Motor neuron (in vitro differentiated cells): ENCODE measurements at places on chromosomes 6 and 20. TPM values are rescaled to one million over a fixed set of nuclear protein-coding genes. Genes with fewer than 3 reads are reported as not detected.

KHDC1L gene
- not detected in 2 replicates for total RNA-seq

RAD21L1 gene
- total RNA-seq = not detected in 2 replicates

HECA gene
- total RNA-seq = 10.9 and 13.5 TPM in 2 replicates

RBPJL gene
- 0.19 TPM in 1 of 2 replicates, not detected in the other for total RNA-seq

RPS6KA2 gene
- 18.9 and 32.6 TPM in 2 replicates for total RNA-seq

E2F1 gene
- 12.1 and 12.8 TPM in 2 replicates for total RNA-seq

MLIP gene
- total RNA-seq = 0.19 and 0.66 TPM in 2 replicates

FOXC1 gene
- 1.7 TPM in 2 replicates for total RNA-seq

TRIM10 gene
- total RNA-seq = 1.2 and 1.6 TPM in 2 replicates

TRIM31 gene
- 0.92 and 1.2 TPM in 2 replicates for total RNA-seq

GSTA3 gene
- total RNA-seq = not detected in 2 replicates

SLPI gene
- not detected in 2 replicates for total RNA-seq

GINS1 gene
- total RNA-seq = 0.71 and 0.92 TPM in 2 replicates

ESR1 gene
- total RNA-seq = 0.24 and 0.49 TPM in 2 replicates

C6orf15 gene
- not detected in 2 replicates for total RNA-seq

SEL1L2 gene
- total RNA-seq = 0.27 and 0.41 TPM in 2 replicates

C6orf163 gene
- total RNA-seq = 2.4 and 2.7 TPM in 2 replicates
